Bronchial epithelial cell (primary cell): ENCODE measurements at places on chromosomes 6 and 20. TPM values are rescaled to one million over a fixed set of nuclear protein-coding genes. Genes with fewer than 3 reads are reported as not detected.

LRRC73 gene
- total RNA-seq = 0.13 and 0.26 TPM in 2 replicates

CSTF1 gene
- total RNA-seq = 21.9 and 22.4 TPM in 2 replicates

ESF1 gene
- total RNA-seq = 15.2 and 16.6 TPM in 2 replicates

PAX1 gene
- not detected in 2 replicates for total RNA-seq

CLPSL1 gene
- not detected in 2 replicates for total RNA-seq

SEMG1 gene
- total RNA-seq = not detected in 2 replicates

APCDD1L gene
- under 0.01 TPM in 1 of 2 replicates, not detected in the other for total RNA-seq

SLC17A9 gene
- 0.13 and 0.53 TPM in 2 replicates for total RNA-seq

TSPO2 gene
- not detected in 2 replicates for total RNA-seq

MUC22 gene
- under 0.01 TPM in 1 of 2 replicates, not detected in the other for total RNA-seq

OVOL2 gene
- 27.6 and 28.5 TPM in 2 replicates for total RNA-seq

PPIL6 gene
- total RNA-seq = 8.4 and 9.3 TPM in 2 replicates

SULF2 gene
- 25.3 and 31.6 TPM in 2 replicates for total RNA-seq

PNLDC1 gene
- total RNA-seq = 0.13 and 0.26 TPM in 2 replicates

LINC00237 gene
- not detected in 2 replicates for total RNA-seq
